Neural progenitor cell (in vitro differentiated cells): ENCODE measurements at places on chromosomes 5 and 9.

DNA sequence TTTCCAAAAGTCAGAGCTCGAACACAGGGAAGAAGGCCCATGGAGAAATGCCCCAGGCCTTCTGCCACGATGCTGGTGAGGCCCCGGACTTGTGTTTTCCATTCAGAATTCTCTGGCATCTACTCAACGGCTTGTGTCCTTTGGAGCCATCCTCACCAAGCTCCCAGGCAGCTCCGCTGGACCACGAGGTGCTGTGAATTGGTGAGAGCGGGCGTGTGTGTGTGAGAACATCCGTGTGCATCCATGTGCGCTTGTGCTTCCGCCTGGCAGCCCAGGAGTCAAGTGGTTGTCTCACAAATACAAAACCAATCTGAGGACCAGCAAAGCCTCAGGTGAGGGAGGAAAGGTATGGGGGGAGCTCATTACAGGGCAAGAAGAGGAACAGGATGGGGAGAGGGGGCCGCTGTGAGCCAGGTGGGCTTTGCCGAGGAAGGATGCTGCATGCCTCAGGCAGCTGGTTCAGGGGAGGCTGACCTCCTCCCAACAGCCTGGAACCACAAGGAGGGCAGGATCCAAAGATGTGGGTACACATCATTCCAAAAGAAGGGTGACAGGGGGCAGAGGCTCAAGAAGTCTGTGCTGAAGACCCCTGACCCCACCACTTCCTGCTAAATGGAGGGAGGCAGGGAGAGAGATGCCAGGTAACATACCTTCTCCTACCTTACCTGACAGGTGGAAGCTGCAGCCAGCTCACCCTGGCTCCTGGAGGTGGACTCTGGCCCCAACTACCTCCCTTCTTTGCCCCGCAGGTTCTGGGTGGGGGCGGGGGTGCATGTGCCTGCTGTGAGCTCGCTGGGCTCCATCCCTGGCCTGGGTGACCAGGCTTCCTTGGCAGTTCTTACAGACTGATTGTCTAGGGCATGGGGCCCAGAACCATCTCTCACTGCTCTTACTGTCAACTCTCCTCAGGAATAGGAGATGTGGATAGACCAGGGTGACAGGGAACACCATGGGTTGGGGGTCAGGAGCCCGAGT lies 196.3 kb downstream of the PAX5 start:
- DNase-seq: no peak

GRCh38 chr5:68911840-68912690 lies 181.7 kb upstream of the SLC30A5 start:
- DNase-seq: no peak

DNA sequence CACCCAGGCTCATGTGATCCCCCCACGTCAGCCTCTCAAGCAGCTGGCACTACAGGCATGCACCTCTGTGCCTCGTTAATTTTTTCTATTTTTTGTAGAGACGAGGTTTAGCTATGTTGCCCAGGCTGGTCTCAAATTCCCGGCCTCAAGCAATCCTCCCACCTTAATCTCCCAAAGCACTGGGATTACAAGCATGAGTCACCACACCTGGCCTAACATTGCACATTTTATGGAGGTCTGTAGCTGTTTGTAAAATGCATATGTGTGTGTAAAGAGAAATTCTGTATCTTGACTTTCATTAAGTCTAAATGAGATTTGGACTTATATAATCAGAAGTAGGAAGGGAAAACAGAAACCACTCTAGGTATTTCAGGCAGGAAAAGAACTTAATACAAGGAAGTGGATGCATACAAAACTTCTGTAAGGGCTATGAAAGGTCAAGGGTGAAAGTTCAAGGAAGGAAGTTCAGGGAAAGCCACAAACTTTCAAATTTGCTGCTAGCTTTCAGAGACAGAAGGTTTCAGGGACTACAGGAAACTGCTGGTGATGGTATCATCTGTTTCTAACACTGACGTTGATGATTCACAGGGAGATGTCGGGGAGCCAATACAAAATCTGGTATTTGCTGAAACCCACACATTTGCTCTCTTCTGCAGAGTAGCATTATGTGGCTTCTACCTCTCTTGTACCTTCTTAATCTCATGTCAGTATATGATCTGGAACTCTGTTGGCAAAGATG lies 209.4 kb downstream of the PIK3R1 start:
- no peak for DNase-seq

GRCh38 chr9:74172874-74173273 lies 324.3 kb upstream of the RORB start:
- no peak for DNase-seq

- no peak for DNase-seq
These were observed 42.7 kb upstream of the CEP72 start for GRCh38 chr5:569358-569867.
